Progenitor cell of endocrine pancreas (in vitro differentiated cells): ENCODE measurements at places on chromosomes 6 and 20.

DNA sequence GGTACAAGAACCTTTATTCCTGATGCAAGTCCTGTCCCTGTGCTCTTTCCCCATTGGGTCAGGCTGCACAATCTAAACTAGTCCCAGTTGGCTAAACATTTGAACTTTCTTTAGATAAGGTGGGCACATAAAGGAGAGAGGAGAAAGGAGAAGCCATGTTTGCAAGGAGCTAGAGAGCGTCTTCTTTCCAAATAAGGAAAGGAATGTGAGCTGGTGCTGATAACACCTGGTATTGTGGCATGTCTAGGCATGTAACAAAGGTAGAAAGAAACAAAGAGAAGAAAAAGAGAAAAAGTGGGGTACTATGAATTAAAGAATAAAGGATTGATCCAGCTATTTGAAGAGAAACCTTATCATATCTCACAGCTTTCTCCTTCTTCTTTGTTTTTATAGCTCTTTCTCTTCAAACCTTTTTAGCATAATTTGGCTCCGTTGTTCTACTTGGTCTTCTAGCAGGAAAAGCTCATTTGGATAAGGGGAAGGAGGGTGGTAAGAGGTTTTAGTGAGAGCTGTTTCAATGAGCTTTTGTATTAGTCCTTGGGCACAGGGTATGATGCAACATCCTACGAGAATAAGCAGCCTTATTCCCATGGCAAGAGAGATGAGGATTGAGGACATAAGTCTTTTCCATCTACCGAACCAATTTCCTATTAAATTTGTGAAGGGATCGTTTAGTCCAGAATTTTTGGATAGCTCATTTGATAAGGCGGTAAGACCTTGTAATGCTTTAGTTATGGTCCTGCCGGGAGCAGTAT is 415.5 kb upstream of the MAN1A1 start:
- H3K4me3 ChIP-seq = no peak overlapping the region
- no peaks in the 10 kb centered on the region for H3K27me3 ChIP-seq
- no peaks in the 10 kb centered on the region for H3K4me1 ChIP-seq
- no peak for DNase-seq
- no peaks in the 10 kb centered on the region for H3K36me3 ChIP-seq

DNA sequence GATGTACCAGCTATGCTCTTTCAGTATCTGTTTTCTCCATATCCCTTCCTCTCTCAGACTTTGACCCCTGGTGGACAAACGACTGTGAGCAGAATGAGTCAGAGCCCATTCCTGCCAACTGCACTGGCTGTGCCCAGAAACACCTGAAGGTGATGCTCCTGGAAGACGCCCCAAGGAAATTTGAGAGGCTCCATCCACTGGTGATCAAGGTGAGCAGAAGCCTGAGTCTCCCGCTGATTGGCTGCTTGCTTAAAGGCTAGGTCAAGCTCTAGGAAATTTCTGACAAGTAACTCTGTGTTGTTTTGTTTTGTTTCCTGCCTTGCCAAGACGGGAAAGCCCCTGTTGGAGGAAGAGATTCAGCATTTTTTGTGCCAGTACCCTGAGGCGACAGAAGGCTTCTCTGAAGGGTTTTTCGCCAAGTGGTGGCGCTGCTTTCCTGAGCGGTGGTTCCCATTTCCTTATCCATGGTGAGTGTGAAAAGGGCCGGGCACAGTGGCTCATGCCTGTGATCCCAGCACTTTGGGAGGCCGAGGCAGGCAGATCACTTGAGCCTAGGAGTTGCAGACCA is 28.6 kb downstream of the C6orf89 start:
- H3K4me3 ChIP-seq = no peak overlapping the region
- peaks cover 14% of the 10 kb centered on the region for H3K36me3 ChIP-seq
- H3K27ac ChIP-seq = no peak overlapping the region
- no peak for DNase-seq
- peaks cover 2% of the 10 kb centered on the region for H3K4me1 ChIP-seq

DNA sequence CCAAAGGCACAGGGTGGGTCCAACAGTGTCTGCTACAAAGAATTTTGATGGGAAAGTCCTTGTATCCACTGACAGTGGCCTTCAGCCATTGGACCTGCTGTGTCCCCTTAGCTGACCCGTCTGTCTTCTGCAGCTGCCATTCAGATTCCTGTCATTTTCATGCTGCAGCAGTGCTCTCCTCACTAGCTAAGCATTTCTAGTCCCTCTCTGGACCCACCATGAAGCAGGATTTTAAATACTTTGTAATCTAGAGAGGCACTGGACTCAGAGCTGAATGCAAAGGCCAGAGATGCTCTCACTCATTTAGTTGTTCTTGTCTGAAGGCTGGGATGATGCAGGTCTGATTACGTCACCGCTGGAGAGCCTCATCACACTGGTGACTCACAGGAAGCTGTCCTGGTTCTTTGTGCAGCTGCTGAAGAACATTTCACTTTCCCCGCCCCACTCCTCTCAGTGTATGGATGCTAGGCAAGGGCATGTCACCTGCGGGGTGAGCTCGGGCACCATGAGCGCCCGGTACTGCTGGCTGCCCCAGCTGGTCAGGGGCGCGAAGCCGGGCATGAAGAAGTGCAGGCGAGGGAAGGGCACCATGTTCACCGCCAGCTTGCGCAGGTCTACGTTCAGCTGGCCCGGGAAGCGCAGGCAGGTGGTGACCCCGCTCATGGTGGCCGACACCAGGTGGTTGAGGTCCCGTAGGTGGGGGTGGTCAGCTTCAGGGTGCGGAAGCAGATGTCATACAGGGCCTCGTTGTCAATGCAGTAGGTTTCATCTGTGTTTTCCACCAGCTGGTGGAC is 19.4 kb upstream of the TUBB2A start:
- no peak overlapping the region for H3K4me3 ChIP-seq
- DNase-seq = no peak
- peaks cover 9% of the 10 kb centered on the region for H3K4me1 ChIP-seq
- H3K27ac ChIP-seq = no peak overlapping the region
- no peaks in the 10 kb centered on the region for H3K36me3 ChIP-seq

- H3K27me3 ChIP-seq = peaks cover 13% of the 10 kb centered on the region
- no peak overlapping the region for H3K27ac ChIP-seq
- peak; percentile 72 for DNase-seq
These were observed 24.8 kb downstream of the C6orf15 start for GRCh38 chr6:31087494-31088089.

GRCh38 chr6:11224252-11224965 is 8.1 kb downstream of the NEDD9 start:
- peaks cover 1% of the 10 kb centered on the region for H3K36me3 ChIP-seq
- peak overlapping the region; percentile 7 for H3K27ac ChIP-seq
- H3K4me3 ChIP-seq = no peak overlapping the region
- H3K4me1 ChIP-seq = peaks cover 46% of the 10 kb centered on the region
- peaks cover 7% of the 10 kb centered on the region for H3K27me3 ChIP-seq

GRCh38 chr20:16167423-16168130 is 405.7 kb downstream of the KIF16B start:
- no peak overlapping the region for H3K4me3 ChIP-seq
- no peaks in the 10 kb centered on the region for H3K36me3 ChIP-seq

- no peaks in the 10 kb centered on the region for H3K36me3 ChIP-seq
- no peak overlapping the region for H3K4me3 ChIP-seq
- no peak for DNase-seq
- H3K27ac ChIP-seq = no peak overlapping the region
- H3K4me1 ChIP-seq = no peaks in the 10 kb centered on the region
These were observed 118.7 kb upstream of the RIPOR2 start for GRCh38 chr6:25054469-25054868.

DNA sequence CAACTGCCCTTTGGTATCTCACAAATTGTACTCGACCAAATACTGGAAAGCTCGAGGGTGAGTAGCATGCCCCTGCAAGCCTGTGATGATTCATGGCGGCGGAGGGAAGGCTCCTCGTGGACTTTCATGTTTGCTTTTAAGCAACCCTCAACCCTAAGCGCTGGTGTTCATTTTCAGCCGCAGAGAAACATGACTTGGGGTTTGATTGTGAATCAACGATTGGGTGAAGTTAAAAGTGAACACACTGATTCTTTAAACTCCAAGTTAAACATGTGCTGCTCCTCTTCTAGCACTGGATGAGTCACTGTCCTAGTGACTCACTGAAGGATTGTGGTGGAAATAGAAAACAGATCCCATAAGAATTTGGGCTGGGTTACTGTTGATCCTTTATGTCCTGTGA is 8.3 kb downstream of the CD109 start:
- H3K36me3 ChIP-seq = no peaks in the 10 kb centered on the region
- H3K27me3 ChIP-seq = peaks cover 4% of the 10 kb centered on the region
- H3K4me3 ChIP-seq = no peak overlapping the region
- no peaks in the 10 kb centered on the region for H3K4me1 ChIP-seq

- peak overlapping the region; percentile 27 for H3K27ac ChIP-seq
- H3K36me3 ChIP-seq = no peaks in the 10 kb centered on the region
- H3K4me1 ChIP-seq = peaks cover 9% of the 10 kb centered on the region
- no peak for DNase-seq
- no peak overlapping the region for H3K4me3 ChIP-seq
These were observed 25.5 kb upstream of the ADTRP start for GRCh38 chr6:11804135-11804534.

- no peaks in the 10 kb centered on the region for H3K27me3 ChIP-seq
- H3K27ac ChIP-seq = no peak overlapping the region
- H3K36me3 ChIP-seq = no peaks in the 10 kb centered on the region
- H3K4me1 ChIP-seq = peaks cover 18% of the 10 kb centered on the region
These were observed 124.0 kb upstream of the DTNBP1 start for GRCh38 chr6:15786846-15787245.

DNA sequence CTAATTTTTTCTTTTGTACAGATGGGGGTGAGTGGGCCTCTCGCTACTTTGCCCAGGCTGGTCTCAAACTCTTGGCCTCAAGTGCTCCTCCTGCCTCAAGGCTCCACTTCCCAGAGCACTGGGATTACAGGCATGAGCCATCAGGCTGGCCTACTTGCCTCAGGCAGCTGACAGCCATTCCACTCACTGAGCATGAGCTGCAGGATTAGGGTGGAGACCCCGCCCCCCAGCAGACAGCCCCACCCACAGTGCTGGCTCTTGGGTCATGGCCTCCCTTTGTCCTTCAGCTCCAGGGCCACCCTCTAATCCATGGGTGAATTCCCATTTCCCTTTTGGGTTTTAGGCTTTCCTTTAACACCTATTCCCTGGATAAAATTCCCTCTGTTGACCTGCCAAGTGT is 82.1 kb downstream of the BFSP1 start:
- H3K36me3 ChIP-seq = no peaks in the 10 kb centered on the region
- H3K27me3 ChIP-seq = peaks cover 62% of the 10 kb centered on the region

DNA sequence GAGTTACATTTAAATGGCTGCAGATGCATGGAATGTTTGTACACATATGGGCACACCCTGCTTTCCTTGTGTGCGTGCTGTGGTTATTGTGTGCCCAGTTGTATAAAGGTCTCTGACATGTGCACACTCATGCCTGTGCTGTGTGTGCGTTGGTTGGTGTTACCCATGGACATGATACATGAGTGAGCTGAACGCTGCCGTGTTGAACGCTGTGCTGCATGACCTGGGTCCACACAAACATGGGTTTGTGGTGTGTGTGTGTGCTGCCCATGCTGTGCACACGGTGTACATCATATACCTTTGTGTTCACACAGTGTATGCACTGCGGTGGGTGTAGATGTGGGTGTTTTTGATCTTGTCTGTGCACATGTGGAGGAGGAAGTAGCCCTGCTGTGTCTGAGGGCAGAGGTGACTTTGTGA is 54.4 kb downstream of the TOX2 start:
- H3K4me1 ChIP-seq = no peaks in the 10 kb centered on the region
- H3K4me3 ChIP-seq = no peak overlapping the region
- no peak overlapping the region for H3K27ac ChIP-seq
- no peak for DNase-seq
- no peaks in the 10 kb centered on the region for H3K27me3 ChIP-seq
